NCI-H187 (cell line): ENCODE measurements at places on chromosomes 2 and 18.

DNA sequence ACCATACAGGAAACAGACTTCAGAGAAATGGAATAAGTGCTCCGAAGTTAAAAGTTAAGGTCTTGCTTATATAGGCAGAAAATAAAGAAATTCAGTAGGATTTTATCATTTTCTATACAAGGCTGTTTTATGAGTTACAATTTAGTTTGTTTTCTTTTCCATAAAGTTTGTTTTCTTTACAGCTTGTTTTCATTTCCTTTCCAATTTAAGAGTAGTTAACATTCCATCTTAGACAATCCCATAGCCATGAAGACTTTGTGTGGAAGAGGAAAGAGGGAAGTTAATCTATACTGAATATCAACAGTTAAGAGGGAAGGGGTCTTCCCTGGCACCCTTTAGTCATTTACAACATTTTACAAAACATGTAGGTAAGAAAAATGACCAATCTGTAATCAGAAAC, 26.5 kb downstream of the TTC32 start:
- no peak for DNase-seq

GRCh38 chr18:55003695-55004094, 44.4 kb upstream of the CCDC68 start:
- DNase-seq, result no peak

DNA sequence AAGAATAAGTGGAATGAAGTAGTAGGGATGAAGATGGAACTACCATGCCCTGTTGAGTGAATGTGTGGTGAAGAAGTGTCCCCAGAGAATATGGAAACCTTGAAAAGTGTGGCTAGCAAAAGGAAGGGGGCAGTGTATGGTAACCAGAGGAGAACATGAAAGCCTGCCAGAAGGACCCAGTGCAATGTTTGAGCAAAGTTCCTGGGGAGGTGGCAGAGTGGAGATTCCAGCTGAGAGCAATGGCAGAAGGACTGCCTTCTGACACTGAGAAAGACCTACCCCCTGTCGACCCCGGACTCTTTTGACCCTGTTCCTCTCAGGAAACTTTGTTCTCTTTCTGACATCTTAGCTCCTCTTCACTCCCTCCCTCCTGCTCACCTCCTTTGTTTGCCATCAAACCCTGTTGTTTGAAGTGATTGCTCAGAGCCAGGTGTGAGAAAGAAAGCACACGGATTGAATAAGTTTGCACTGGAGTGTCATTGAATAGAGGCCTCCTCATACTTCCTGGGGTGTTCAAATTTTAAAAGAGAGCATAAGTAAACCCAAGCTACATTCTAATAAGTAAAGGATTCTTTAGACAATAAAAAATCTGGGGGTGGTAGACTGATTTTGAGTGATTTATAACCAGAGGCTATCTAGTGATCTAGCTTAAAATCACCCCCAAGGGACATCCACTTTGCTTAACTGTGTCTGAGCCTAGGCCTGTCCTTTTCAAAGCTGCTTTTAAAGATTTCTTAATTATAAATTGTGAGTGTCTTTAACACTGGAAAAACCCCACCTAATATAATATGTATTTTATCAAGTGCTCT, 57.1 kb downstream of the TRIB2 start:
- peak; percentile 63 for DNase-seq

DNA sequence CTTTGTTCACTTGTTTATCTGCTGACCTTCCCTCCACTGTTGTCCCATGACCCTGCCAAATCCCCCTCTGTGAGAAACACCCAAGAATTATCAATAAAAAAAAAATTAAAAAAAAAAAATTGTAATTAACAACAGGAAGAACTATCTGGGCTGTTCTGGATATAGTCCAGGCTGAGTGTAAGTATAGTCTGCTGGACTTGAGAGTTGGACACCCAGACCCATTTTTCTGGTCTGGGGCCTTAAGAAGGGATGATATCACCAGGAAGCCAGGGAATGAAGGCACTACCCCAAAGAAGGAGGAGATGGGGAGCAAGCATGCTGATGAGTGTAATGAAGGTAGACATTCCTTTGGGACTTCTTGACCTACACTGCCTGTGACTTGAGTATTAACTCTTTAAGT, 72.1 kb upstream of the ZFP36L2 start:
- DNase-seq, result no peak

- no peak for DNase-seq
Measured at GRCh38 chr2:74831693-74832530, 2.0 kb upstream of the HK2 start.

GRCh38 chr2:222673883-222674282, 2.4 kb downstream of the MOGAT1 start:
- DNase-seq, result no peak

DNA sequence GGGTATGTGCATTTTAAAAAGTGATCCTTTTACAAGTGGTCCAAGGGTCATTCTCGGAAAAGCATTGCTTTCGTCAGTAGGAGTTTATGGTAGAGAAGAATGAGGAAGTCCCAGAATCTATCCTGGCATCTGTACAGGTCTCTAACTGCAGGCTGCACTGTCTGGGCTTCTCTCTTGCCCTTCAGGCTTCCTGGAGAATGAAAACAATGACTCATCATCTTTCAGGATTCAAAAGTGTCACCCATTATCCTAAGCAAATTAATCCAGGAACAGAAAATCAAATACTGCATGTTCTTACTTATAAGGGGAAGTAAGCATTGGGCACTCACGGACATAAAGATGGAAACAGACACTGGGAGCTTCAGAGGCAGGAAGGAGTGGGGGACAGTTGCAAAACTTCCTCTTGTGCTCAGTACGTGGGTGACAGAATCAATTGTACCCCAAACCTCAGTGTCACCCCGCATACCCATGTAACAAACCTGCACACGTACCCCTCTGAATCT, 60.2 kb upstream of the TXNDC2 start:
- DNase-seq, result no peak

GRCh38 chr2:110662560-110662959, 15.3 kb downstream of the BUB1 start:
- DNase-seq, result no peak

DNA sequence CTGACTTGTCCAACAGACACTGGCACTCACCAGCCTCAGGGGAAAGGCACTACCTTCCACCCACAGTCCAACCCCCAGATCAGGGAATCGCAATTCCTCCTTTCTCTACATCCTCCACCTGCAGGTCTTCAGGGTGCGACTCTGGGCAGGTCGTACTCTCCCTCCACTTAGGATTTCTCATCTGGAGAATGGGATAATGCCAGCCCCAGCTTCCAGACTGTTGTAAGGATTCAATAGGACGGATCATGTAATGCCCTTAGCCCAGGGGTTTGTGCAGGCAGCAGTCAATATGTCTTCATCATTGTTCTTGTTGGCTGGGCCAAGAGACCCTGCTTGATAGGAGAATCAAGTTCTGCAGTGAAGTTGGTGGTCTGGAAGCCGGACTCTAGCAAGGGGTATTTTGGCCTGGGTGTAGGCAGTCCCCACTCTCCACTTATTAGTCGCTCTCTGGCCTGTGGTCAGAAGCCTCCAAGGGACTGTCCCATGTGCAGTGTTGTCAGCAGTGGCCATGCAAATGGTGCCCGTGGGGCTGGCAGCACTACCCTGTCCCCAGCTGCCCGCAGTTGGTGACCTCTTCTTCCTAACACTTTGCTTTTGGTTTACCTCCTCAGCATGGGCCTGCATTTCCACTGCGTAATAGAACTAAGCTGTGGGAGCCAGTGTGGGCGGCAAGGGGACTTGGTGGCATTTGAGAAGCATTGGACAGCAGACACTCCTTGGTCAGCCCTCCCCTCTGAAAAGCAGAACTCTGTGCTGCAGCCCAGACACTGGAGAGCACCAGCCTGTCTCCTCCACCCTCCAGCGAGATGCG, 172.4 kb upstream of the HS6ST1 start:
- DNase-seq, result no peak

DNA sequence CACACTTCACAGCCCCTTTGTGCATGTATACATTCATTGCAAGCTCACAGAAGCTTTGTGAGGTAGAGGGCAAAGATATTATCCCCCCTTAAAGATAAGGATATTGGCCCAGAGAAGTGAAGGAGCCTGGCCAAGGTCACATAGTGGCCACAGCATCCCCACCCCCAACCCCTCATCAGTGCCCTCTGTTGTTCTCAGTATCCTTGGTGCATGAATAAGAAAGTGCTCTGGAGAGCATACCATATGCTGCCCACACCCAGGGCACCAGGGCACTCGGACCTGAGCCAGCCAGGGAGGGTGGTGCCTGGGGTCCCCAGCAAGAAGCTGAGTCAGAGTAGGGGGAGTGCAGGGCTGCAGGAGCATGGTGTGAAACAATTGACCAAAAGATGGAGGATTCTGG, 3.3 kb downstream of the DYSF start:
- no peak for DNase-seq

DNA sequence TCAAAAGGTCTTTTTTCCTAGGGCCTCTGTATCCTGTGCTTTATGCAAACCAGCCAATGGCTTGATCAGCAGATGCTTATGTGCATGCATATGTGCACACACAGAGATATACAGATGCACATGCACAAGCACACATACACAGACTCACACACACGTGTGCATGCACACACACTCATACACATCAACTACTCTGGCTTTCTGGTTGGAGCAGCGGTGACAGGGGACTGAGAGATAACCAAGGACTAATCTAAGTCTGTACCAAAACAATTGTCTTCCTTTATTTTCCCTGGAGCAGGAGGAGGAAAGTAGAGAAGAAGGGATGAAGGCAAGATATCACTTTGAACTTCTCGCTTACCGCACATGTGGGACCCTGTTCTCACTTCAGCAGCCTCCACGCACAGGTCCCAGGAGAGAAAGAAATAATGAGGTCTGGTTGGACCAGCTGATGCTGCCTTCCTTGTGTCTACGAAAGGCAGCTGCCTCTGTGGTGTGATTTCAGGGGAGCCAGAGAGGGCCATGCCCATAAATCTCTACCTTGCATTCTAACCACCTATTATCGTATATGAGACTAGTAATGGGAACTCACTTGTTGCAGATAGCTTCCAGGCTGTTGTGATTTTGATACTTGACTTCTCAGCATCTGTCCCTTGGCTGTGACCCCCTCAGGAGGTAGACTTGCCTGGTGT, 338.0 kb downstream of the EN1 start:
- no peak for DNase-seq

- DNase-seq, result peak; percentile 12
Measured at GRCh38 chr18:9898792-9899549, 13.2 kb downstream of the TXNDC2 start.

- no peak for DNase-seq
Measured at GRCh38 chr2:128834880-128835252, 516.2 kb upstream of the HS6ST1 start.

DNA sequence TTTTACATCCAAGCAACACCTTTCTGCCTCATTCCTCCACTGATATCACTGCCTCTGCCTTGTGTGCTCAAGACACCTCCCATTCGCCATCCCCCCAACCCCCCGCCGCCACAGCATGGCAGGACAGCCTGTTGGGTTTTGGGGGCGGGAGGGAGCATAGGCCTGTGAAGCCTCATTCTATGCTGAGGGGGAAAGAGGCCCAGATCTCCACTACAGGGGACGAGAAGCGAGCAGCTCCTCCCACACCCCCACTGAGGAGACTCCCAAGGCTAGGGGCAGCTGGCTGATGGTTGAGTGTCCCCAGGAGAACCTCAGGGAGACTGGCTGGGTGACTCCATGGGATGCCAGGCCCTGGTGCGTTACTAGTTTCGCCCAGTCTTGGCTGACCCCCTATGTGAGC, 214.3 kb upstream of the SIX2 start:
- no peak for DNase-seq

DNA sequence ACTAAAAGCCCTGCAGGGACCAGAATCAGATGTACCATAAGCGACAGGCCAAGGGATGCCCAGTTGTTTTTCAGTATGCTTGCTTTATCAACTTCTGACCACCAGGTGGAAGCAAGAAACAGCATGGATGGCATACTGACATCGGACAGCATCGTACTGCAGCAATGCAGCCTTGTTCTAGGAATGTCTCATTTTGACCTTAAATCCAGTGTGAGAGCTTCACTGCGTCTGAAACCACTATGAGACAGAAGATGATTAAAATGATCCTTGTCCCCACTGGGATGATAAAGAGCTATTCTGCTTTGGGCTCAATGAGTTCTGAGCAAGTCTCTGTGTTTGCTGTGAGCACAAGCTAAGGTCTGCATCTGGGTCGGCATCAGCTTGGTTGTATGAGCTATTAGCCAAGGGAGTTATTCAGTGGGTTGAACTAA, 54.3 kb downstream of the CDK15 start:
- DNase-seq, result no peak

- DNase-seq, result no peak
Measured at GRCh38 chr2:169066897-169067296, 2.5 kb upstream of the DHRS9 start.

DNA sequence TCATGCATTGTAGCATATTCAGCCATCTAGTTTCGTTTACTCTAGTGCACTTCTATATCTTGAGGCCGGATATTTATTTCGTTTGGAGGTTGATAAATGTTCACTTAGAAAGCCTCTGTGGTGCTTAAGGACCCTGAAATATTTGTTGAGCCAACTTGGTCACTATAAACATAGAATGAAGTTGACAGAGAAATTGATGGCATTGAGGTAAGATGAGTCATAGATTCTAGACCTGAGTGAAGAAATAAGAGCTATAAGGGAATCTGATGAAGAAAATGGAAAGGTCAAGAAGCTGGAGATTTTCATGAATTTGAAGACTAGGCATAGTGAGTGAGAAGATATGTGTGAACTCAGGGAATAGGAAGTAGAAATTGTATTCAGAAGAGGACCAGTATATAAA, 35.9 kb downstream of the EPC2 start:
- no peak for DNase-seq

- no peak for DNase-seq
Measured at GRCh38 chr2:70657246-70657645, 103.6 kb upstream of the TGFA start.

GRCh38 chr2:75431763-75432162, 129.0 kb downstream of the EVA1A start:
- no peak for DNase-seq

DNA sequence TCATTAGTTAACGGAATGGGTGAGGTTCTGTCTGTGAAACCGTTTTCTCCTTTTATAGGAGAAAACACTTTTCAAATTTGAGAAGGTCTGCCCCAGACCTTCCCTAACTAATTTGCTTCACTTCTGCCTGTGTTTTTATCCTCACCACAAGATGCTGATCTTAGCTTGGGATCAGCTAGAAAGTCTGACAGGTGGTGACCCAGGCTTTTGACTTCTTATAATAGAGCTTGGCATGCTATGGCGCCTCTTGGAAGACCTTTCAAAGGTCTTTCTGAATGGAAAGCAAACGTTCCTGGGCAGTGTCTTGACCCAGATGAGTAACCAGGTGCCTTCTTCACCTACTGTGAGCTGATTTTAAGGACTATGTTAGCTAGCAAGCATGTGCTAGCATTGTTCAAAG, 91.4 kb downstream of the LYPD6 start:
- no peak for DNase-seq

GRCh38 chr18:24841536-24841935, 381.1 kb downstream of the HRH4 start:
- no peak for DNase-seq

GRCh38 chr2:101300164-101300563, 8.3 kb downstream of the RNF149 start:
- DNase-seq, result no peak

DNA sequence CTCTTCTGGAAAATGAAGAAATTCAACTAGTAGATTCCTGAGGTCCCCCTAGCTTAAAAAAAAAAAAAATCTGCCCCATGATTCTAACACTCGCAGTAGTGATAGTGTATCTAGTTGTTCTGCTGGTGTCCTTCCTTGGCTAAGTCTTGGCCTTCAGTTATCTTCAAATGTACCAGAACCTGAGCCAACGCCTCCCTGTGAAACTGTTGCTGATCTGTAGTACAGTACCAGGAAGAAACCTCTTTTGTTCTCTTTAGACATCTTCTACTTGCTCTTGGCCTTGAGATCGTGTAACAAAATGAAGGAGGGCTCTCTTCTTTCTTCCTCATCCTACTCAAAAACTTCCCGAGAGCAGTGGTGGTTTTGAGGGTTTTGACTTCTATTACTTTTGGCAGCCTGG, 31.0 kb downstream of the PLEK start:
- DNase-seq, result no peak
